ENCODE measurements at places on chromosomes 5 and 9.

DNA sequence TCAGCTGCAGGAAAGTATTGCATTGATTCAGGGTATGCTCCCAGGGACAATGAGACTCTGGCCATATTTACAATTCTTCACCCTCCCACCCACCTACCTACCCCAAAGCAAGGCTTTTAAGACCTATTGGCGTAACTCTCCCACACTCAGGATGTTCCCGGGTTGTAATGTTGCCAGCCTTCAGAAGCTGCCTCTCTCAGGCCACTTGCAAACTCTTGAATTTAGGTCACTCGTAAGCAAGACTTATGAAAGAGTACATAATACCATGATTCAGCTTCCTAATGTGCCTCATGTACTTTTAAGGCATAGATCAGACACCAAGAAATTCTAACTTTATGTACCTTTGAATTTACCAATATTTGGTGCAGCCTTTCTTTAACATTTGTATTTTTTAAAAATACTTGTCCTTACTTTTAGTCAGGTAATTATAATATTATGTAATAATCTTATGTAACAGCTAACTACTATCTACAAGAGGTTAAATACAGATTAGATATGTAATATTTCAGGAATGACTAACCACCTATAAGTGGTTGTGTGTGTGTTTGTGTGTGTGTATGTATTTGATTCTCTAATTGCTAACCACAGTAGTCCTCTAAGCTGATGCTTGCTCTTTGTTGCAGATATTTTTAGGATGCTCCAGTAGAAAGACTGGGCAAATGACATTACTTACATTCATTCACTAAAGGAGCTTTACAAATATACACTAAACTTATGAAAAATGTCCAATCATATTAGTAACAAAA is 630.5 kb upstream of the MEF2C start:
- no peak for DNase-seq

GRCh38 chr5:109740966-109741365 is 51.2 kb downstream of the MAN2A1 start:
- DNase-seq: no peak

- no peak for DNase-seq
These were observed 123.6 kb downstream of the ACTBL2 start for GRCh38 chr5:57358796-57359592.

GRCh38 chr9:33620738-33621439 is 96.8 kb downstream of the ANKRD18B start:
- no peak for DNase-seq

DNA sequence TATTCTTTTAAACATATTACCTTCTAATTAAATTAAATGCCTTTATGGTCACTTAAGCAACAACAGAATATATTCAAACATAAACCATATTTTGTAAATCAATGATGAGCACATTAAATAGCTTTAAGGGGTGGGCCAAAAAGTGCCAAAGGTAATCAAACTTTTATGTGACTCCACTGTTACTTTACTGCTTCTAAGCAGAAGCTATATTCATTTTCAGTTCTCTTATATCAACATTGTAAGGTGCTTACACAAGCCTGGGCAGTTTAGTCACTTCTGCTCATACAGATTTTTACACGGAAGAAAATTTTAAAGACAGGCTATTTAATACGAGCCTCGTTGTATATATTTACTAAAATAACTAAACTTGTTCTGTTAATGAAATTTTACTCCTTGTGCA is 29.9 kb downstream of the RFX3 start:
- no peak for DNase-seq

GRCh38 chr5:178098685-178099084 is 14.6 kb upstream of the N4BP3 start:
- no peak for DNase-seq

DNA sequence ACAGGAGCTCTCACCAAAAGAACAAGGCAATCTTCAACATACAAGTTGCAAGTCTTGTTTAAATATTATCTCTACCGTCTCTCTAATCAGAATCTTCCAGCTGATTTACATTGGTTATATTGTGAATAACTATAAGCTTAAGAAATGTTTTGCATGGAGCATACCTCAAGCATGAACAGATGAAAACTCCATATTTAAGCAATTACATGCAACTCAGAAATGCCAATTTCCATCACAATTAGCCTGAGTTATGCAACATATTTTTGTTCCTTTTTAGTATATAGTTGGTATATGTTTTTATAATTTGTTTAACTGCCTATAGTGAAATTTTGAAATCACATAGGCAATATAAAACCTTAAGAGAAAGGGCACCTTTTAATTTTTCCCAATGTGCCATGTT is 142.5 kb downstream of the DENND1A start:
- DNase-seq: no peak

DNA sequence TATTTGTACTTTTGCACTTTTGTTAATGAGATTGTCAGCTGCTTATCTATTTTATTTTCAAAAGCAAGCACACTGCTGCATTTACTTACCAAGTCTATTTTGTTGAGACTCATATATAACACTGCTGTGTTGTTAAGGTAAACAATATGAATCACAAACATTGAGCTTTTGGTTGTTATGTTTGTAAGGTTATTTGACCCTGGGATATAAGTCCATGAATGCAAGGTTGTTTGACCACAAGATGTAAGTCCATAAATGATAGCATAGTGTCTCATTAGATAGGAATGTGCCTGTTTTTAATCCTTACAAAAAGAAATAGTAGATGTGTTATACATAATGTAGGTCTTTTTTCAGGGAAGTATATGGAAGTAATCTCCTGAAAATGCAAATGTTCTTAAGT is 845.9 kb downstream of the CDH9 start:
- no peak for DNase-seq

DNA sequence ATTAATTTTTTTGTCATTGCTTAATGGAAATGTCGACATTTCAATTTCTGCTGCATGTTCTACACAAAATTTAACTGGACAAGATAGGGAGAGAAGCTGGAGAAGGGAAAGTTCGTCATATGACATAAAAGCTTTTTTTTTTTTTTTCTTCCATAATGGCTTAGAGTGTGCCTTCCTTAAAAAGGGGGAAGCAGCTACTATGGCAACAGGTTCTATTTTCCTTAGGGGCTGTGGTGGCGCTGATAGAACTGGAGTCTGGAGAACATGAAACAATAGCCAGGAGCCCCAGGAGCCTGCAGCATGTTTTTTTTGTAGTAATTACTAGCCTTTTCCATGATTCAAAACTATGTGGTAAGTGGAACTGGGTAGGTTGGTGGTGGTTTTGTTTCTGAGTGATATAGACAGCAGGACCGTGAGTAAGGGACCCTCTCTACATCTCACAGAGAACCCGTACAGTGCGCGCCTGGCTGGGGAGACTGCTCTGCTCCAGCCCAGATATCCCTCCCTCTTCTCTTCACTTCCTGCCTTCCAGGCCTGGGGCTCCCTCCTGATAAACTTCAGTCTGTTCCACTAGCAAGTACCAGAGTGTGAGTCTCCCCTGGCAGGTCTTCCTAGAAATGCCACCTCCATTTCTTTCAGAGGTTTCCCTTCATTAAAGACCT is 301.6 kb downstream of the NR3C1 start:
- no peak for DNase-seq

All from HCT116 (cell line).